ENCODE measurements at places on chromosomes 2 and 18.

DNA sequence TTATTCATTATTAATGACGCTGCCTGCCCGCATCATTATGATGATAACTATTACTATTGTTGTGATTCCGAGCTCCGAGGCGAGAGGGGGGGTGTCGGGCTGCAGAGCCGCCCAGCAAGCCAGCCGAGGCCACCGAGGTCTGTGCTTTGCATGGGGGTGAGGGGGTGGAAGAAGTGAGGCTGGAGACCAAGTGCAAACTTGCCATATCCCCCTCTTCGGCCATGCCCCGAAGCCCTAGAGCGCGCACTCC is 3.6 kb downstream of the BCL11A start:
- no peak for DNase-seq

- DNase-seq: no peak
Observed at GRCh38 chr2:178268435-178268834, 74.1 kb downstream of the OSBPL6 start.

GRCh38 chr2:199219551-199219950 is 238.2 kb downstream of the SATB2 start:
- no peak for DNase-seq

GRCh38 chr2:138455691-138456090 is 45.9 kb upstream of the SPOPL start:
- DNase-seq: no peak

DNA sequence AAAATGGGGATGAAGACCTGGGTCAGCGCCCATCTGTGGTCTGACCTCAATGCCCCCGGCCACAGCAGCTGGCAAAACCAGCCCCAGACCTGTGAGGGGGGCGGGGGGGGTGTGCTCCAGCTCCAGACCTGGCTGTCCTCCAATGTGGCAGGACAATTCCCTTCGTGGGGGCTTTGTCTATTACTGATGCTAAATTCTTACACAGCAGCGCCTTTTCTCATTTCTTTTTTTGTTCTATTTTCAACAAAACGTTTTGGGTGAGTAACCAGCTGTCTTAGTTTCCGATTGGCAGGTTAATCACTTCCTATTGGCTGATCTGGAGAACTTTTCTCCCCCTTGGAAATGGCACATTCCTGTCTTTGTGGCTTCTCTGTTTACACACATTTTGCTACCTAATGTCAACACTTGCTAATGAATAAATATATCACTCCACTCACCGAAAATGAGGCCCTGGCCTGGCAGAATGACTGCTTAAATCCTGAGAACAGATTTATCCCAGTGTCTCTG is 4.4 kb downstream of the SMAD7 start:
- DNase-seq: no peak

DNA sequence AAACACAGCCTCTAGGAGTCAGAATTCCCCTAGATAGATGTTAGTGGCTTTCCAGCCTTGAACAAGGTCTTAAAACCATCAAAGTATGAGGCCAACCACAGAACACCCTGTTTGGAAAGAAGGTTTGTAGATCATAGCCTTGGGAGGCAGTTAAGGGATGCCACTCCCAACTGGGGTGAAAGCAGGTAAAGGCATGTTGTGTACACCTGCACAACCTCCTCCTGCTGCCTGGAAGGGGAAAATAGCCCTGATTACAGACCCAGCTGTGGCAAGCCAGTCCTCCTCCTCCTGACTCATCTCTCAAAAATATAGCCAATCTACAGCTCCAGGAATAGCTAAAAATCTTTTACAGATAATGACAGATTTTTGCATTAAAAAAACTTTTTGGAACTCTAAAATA is 108.1 kb downstream of the RBM43 start:
- no peak for DNase-seq

- no peak for DNase-seq
Observed at GRCh38 chr2:188824125-188824524, 150.0 kb upstream of the COL3A1 start.

- no peak for DNase-seq
Observed at GRCh38 chr2:95269036-95269680, 5.1 kb upstream of the PROM2 start.

GRCh38 chr2:56357655-56358295 is 174.0 kb downstream of the CCDC85A start:
- no peak for DNase-seq

DNA sequence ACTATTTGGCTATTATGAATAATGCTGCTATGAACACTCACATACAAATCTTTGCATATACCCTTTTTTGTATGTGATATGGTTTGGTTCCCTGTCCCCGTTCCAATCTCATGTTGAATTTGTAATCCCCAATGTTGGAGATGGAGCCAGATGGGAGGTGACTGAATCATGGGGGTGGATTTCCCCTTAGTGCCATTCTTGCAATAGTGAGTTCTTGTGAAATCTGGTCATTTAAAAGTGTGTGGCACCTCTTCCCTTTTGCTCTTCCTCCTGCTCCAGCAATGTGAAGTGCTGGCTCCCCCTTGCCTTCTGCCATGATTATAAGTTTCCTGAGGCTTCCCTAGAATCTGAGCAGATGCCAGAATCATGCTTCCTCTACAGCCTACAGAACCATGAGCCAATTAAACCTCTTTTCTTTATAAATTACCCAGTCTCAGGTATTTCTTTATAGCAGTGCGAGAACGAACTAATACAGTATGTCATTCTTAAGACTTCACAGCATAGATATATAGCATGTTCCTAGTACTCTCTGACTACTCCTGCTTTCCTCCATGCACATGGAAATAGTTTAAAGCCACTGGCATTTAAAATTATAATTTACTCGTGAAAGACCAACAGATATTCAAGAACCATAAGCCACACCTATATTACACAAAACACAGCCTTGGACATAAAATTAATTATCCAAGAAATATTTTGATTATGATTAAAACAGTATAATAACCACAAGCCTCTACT is 75.2 kb downstream of the COBLL1 start:
- DNase-seq: no peak

DNA sequence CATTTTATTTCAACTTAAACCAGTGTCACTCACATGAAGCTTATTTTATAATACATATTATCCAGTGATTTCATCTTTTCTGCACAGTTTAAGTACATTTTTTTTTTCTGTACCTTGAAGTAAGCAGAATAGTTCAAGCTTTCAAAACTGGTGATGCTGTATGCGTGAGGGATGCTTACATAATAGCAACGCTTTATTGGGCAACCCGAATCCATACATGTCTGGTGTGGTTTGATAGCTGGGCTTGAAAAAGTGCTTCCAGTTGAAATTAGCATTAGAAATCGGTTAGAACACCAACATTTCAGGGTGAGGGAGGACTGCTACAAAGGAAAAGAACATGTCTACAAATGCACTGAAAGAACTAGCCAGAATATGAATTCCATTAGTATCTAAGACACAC is 117.4 kb downstream of the MBP start:
- DNase-seq: no peak

DNA sequence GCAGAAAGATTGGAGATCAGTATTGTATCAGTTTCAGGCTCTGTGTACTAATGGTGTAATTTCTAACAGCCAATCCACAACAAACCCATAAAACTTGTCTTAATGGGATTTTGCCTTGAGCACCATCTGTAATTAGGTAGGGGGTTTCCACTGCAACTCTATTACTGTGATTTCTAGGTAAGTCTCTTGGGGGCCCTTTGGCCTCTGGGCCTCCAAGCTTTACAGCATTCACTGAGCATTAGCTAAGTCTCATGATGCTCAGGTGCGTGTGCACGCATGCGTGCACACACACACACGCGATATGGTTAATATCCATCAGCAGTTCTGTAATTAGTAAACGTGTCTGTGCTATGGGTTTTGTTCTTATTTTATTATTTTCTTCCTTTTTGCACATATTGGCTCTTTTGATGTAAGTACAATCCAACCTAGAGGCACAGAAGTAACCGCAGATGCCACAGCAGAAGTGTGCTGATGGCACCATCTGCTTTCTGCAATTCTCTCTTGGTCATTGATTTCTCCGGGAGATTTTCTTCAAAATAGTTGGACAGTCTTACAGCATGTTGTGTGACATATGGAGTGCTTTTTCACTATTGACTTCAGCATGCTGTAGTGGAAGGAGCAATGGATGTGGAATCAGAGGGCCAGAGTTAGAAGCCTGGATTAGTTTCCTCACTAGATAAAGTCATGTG is 592.0 kb downstream of the LRRTM4 start:
- DNase-seq: no peak

GRCh38 chr2:108267101-108267500 is 21.6 kb upstream of the SULT1C2 start:
- DNase-seq: no peak

DNA sequence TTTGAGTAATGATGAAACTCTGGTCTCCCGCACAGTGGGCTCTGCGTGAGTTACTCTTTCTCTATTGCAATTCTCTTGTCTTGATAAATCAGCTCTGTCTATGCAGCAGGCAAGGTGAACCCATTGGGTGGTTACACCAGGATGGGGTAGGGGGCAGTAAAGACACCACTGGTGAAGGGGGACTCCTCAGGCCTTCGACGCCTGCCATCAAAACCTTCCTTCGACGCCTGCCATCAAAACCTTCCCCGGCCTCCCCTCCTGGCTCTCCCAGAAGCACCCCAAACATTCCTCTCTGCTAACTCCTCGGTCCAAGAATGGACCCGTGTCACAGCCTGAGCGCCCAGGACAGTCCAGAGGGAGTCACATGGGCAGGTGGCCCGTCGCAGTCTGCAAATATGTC is 4.8 kb upstream of the STARD7 start:
- DNase-seq: no peak

- DNase-seq: no peak
Observed at GRCh38 chr2:129771418-129772189, 207.9 kb upstream of the RAB6C start.

- no peak for DNase-seq
Observed at GRCh38 chr2:218982586-218983262, 2.3 kb downstream of the FEV start.

DNA sequence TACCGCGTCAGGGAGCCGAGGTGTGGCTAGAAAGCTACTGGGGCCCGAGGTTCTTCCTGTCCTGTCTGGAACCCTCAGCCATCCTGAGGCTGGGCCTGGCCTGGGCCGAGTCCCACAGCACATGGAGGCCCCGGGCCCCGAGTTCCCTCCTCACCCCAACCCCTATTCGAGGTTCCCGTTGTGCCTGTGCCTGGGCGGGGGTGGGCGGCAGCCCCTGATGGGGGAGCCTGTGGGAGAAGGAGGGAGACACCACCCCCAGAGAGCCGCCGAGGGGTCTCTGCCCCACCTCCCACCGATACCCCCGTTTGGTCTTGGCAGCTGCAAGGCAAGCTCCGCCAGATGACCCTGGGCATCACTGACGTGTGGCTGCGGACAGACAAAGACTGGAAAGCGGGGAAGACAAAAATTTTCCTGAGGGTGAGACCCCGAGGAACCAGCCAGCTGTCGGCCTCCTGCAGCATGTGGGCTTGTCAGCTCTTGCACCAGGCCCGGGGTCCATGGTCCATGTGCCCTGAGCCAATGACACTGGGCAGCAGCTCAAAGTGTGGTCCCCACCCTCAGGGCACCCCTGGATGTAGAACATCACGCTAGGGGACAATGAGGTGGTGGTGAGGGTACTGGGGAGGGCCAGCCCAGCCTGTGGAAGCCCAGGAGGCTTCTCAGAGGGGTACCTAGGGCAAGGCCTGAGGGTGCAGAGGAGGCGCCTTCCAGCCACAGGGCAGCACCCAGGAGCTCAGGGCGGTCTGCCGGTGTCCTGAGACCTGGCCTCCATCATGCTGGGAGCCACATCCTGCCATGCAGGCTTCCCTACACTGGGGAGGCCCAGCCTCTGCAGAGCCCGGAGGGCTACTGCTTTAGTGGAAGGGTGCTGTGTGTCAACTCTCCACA is 52.5 kb upstream of the GPR17 start:
- no peak for DNase-seq

GRCh38 chr2:47034973-47035609 is 119.5 kb upstream of the MCFD2 start:
- DNase-seq: no peak

DNA sequence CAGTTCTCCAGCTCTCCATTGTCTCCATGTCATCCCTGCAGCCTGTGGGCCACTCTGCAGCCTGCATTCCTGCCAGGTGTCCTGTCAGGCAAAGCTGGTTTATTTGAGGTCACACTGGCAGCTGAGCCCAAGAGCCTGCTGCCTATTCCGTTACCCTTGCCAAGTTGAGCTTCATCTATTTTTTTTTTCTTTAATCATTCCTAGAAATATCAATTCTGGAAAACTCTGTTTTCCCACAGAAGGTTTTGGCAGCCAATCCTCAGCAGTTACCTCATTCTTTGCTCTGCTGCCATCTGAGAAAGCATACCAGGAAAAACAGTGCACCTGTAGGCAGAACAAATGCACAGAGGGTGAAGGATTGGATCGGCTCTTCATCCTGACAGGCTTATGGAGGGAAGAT is 411.0 kb upstream of the ACVR2A start:
- DNase-seq: no peak

DNA sequence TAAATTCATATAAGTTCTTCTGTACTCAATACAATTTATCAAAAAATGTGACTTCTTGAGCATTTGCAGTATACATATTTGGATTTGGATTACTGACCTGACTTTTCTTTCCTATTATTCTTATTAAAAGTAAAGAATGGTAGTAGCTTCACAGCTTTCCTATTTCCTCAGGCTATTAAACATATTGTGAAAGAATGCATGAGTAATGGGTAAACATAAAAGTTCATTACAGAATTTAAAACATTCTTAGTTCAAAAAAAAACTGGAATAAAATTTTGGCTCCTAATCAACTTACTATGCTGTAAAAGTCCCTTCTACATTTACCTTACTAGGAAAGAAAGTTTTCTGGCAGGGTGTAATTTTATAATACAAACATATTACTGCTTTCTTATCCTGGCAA is 27.3 kb upstream of the C2orf66 start:
- DNase-seq: no peak

DNA sequence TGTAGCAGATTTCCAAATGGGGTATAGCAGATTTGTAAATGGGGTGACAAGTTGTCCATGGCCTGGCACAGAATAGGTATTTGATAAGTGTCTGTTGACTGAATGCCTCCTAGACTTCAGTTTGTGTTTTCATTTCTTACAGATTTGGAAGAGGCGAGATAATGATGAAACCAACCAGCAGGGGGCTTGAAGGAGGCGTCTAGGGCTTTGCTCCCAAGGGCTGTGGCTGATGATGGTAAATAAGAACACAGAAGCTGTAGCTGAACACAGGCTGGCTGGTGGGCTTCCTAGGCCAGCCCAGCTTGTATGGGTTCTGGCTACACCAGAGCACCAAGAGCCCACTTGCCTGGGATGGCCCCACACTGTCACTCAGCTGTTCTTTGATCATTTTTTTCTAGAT is 19.4 kb downstream of the SFTPB start:
- no peak for DNase-seq

DNA sequence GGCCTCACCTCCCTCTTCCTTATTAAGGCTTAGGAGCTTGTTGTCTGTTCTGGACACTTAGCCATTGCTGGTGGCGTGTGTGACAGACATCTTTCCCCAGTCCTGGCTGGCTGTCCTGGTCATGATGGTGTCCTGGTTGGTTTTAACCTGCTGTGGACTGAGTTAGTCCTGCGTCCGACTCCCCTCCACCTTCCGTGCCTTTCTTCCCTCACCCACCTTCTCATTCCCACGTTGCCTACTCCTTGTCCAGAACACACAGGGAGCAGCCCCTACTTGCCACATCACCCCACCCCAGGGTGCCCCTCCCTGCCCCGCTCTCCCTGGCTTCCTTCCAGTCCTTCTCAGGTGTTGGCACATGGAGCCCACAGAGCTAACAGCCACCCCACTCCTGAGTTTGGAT is 9.5 kb downstream of the ANO7 start:
- no peak for DNase-seq

Data from stimulated activated CD4-positive, alpha-beta T cell treated with anti-CD3 and anti-CD28 coated beads, TNF-alpha, amount 100 ng/mL, for 4 hours (primary cell).